Stimulated activated CD4-positive, alpha-beta T cell treated with anti-CD3 and anti-CD28 coated beads, Interleukin-12 subunit alpha, Interleukin-12 subunit beta, amount 100 ng/mL, for 24 hours (primary cell): ENCODE measurements at places on chromosomes 1 and 21.

DNA sequence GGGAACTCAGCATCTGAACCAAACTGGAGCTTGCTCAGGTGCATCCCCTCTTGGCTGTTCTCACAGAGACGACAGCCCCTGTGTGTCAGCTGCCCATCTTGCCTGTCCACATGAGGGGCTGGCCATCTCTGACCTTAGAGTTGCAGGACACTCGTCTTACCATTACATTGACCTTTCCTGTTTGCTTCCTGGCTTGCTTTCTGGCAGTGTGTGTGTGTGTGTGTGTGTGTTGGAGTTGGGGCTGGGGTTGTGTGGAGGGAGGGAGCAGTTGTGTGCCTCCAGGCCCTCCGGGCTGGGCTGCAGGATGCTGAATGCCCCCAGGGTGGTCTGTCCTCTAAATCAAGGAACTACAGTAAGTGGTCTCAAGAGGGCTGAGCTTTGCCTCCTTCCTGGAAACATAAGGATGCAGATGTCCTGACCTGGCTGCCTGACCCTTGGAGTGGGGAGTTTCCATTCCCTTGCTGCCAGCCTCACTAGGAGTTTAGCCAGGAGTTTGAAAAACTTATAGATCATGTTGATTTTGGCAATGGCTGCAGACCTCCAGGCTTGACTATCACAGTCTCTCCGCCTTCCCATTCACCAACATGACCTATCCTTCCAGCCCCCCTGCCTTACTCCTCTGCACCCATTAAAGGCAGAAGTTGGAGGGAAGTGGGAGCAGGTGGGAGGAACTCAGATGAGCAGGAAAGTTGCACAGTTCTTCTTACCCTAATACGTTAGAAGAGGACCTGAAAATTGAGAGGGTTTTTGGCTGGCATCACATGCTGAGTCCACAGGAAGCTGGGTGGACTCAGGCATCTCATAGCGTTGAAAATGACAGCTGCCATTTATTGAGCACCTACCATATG lies 19.0 kb downstream of the RASSF5 start:
- DNase-seq: no peak

- DNase-seq: no peak
Measured at GRCh38 chr1:22760455-22760854, 49.8 kb downstream of the EPHB2 start.

GRCh38 chr1:169155675-169156074 lies 49.2 kb downstream of the ATP1B1 start:
- DNase-seq: no peak

DNA sequence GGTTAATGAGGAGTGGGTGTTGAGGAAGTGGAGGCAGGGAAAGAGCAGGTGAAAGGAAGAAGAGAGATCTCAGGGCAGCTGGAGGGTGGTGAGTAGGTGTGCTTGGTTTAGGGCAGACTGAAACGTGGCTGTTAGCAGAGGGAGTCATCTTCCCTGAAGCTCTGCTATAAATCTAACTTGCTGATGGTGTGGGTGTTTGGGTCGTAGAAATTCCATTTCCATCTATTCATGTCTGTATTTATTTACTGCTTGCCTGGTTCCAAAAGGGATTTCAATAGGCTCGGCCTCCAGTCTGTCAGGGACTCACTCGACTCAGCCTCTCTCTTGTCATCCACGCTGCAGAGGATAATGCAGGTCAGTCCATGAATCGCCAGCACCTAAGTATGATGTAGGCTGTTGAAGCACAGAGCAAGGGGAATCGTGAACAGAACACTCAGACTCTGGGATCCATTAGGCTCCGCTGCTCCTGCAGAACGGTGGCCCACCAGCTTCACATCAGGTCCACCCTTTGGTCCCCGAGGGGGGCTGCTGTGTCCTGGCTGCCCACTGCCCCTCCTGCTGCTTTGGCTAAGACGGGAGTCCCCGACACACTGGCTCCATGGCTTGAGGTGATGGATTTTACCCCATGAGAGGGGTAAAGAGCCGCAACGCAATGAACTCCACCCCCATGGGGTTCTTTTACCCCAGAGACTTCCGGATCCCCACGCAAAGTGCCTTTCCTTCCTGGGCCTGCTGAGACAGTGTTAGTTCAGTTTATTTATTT lies 156.2 kb downstream of the RHOU start:
- DNase-seq: no peak

DNA sequence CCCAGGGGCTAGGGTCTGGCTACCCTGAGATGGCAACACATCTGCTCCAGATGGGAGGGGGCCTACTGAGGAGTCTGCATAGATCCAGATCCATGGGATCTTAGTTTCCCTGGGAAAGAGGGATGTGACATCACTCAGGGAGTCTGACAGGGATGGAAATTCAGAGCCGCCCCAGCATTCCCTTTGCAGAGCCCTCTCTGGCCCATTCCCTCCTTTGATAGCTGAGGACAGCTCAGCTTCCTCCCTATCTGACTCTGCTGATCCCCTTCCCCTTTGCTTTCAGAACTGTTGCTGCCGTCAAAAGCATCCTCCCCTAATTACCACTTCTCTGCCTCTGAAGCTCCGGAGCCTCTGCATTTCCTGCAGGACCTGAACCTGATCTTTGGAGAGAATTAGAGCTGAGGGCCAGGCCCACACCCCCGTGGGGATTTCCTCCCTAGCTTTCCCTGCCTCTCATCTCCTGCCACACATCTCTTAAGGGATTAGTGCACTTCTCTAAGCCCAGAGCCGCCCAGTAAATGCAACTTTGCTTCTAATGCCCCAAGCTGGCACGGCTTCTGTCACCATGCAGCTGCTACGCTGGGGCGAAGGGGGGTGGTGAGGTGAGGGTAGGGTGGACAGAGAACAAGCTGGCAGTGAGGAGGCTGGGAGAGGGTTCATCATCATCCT lies 9.5 kb upstream of the ASCL5 start:
- no peak for DNase-seq

- no peak for DNase-seq
Measured at GRCh38 chr1:25794325-25794724, 5.7 kb upstream of the SELENON start.

GRCh38 chr1:27412502-27412901 lies 20.1 kb downstream of the GPR3 start:
- DNase-seq: no peak

- no peak for DNase-seq
Measured at GRCh38 chr1:107413546-107413945, 272.7 kb downstream of the NTNG1 start.

GRCh38 chr1:177082855-177083693 lies 81.4 kb downstream of the ASTN1 start:
- DNase-seq: no peak

- no peak for DNase-seq
Measured at GRCh38 chr1:32818804-32819541, 1.5 kb downstream of the S100PBP start.

GRCh38 chr1:81834921-81835698 lies 34.4 kb downstream of the ADGRL2 start:
- no peak for DNase-seq

DNA sequence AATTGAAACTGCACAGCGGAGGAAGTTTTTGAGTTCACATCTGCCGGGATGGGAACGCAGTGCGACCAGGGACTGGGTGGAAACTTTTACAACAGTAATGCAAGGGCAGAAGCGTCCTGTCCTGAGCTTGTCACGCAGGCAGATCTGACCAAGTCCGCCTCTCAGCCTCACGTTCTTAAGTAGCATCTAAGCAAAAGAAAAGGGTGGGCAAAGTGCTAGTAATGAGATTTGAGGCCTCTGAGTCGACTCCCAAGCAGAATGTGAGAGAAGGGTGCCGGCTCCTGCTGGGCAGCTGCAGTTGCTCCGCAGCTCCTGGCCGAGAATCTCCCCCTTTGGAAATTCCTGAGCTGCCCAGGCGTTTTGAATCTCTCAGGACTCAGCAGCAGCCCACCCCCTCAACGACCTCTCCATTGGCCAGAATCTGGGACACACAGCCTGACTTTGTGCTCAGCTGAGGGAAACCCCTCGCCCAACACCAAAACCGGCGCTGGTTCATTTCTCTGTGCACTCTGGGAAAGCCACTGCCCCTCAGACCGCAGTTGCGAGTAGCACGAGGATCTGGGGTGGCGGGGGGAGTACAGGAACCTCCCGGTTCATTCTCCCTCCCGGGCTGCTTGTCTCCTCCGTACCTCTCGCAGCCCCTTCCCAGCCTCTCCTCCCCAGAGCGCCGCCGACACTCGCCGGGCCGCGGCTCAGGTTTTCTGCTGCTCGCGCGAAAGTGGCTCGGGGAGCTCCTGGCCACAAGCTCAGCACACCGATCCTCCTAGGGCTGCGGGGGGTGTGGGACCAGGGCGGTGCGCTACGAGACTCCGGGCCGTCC lies 913 bp upstream of the S1PR1 start:
- DNase-seq: peak; percentile 62

DNA sequence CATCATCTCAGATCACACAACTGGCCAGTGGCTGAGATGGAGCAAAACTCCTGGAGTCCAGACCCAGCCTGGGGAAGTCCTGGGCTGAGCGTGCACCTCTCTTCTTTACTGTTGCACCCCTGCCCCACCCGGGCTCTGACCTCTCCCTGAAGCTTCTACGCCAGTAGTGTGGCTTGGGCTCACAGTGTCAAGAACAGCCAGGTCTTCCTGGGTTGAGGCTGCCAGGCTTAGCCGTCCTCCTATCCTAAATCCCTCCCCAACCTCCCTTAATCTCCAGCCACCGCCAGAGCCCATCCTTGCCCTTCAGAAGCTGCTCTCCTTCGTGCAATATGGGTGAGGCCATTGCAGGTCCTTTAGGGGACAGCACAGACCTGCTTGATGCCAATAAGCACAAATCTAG lies 399.2 kb upstream of the VAMP3 start:
- DNase-seq: no peak

DNA sequence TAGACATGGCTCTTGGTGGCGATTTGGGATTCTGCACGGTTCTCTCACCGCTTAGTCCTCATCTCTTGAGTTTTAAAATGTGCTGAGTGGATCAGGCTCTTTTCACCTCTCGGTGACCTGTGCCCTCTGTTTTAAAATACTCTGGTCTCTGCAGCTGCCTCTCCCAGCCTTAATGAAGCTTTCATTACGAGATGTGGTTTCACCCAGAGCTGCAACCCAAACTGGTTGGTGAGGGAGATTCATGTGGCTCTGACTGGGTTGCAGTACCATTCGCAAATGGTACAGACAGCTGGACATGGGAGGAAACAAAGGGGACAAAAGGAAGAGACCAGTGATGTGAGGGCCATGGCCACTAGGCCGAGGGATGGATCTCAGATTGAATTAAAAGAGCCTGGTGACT lies 258.9 kb downstream of the ASTN1 start:
- no peak for DNase-seq

GRCh38 chr1:160971618-160972056 lies 17.0 kb upstream of the ITLN2 start:
- peak; percentile 5 for DNase-seq

GRCh38 chr1:184017306-184017705 lies 20.2 kb downstream of the COLGALT2 start:
- no peak for DNase-seq
